Left cardiac atrium (tissue), 4 donors: ENCODE measurements at places on chromosomes 7 and 10. TPM values are rescaled to one million over a fixed set of nuclear protein-coding genes. Genes with fewer than 3 reads are reported as not detected.

DNA sequence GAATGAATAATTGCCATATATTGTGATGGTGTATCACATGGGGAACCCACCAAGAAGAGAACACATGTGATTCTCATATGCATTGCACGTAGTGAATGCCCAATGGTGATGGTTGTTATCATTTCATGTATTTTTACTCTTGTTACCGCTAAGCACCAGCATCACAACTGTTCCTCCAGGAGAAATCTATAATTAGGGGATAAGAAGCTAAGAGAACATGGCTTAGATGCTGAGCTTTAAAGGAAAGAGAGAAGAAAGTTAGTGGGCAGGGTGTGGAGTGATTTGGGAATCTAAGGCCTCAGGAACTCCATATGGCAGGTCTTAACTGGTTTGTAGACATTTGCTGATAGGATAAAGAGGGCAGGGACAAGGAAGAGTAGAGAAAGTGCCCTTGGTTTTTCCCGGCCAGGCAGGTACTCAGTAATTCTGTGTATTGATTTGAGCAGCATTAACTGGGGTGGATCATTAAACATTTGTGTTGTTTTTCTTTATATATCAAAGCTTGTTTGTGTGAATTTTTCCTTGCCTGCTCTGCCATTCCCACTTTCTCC, 145.9 kb downstream of the LRRC4 start:
- DNase-seq: no peak

DNA sequence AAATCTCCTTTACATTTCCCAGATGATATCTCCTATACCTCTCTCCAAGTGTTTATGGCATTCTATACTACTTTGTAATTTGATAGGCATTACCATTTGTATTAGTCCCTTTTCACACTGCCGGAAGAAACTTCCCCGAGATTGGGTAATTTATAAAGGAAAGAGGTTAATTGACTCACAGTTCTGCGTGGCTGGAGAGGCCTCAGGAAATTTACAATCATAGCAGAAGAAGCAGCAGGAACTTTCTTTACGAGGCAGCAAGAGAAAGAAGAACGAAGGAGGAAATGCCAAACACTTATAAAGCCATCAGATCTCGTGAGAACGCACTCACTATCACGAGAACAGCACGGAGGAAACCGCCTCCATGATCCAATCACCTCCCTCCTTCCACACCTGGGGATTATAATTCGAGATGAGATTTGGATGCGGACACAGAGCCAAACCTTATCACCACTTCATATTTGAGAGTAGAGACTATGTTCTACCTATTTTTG, 1194.6 kb downstream of the SORCS1 start:
- DNase-seq: no peak

DNA sequence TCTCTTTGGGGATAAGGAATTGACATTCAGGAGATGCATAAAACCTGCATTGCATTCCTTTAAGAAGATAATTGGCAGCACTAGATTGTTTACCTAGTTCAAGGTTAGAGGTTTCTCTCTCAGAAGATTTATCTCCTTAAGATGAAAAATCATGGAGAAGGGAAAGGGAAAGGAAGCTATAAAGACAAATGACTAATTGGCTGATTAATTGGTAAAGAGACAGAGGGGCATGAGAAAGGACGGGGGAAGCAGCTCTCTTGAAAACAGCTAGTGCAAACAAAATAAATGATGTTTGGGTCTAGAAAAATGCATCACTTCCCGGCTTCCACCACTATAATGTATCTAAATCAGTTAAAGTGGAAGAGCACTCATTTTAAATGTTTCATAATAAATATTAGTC, 941.2 kb downstream of the XPNPEP1 start:
- no peak for DNase-seq

- DNase-seq: no peak
These were observed 12.0 kb upstream of the ZNF800 start for GRCh38 chr7:127404286-127405072.

DNA sequence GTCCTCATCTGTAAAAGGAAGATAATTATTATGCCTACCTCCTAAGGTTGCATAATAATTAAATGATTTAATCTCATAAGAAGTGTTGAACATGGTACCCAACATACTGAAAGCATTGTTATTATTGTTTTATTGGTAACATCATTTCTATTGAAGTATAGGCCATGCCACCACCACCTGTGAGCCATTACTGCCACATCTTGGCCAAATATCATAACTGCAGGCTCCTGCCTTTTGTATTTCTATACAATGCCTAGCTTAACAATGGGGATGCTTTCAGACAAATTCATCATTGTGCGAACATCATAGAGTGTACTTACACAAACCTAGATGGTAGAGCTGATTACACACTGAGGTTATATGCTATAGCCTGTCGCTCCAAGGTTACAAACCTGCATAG, 61.1 kb upstream of the NPSR1 start:
- no peak for DNase-seq

- no peak for DNase-seq
These were observed 59.9 kb upstream of the DUSP5 start for GRCh38 chr10:110437761-110438341.

DNA sequence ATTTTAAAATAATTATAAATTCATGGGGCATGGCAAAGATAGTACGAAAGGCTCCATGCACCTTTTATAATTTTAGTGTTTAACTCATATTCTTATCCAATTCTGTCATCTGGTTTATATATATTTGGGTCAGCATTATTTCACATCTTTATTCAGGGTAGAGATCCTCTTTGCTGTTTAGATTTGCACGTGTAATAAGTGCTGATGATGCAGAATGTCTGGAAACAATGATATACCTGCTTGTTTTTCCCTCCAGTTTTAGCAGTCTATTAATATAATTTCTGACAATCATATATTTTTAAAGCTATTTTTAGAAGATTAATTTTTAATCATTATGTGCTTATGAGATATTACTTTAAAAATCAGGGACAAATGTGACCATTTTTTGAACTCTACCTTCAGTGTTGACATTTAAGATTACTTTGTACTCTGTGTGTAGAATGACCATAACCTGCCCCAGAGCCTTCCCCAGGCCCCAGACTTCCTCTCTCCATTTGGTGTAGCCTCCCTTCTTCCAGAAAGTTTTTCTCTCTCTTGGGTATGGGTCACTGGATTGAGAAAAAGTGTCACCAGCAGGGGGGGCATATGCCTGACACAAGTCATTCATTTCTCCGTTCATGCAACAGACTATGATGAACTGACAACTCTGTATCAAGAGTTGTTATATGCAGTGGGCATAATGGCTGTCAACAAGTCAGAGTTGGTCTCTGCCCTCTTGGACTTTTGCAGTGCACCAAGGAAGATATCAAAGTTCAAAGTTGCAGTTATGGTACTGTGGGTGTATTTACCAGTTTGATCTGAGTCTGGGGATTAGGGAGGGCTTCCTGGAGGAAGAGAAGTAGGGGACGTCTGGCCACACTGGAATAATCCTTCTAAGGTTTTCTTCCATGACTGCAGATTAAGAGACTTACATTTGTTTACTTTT, 192.6 kb upstream of the CCDC6 start:
- DNase-seq: no peak

- DNase-seq: no peak
These were observed 7.8 kb upstream of the ZNF485 start for GRCh38 chr10:43598446-43598845.

GRCh38 chr10:30392564-30392990, 41.4 kb upstream of the MAP3K8 start:
- peak; percentile 77 for DNase-seq

PLAU gene
- 20.1 TPM for total RNA-seq

GDF2 gene
- not detected for total RNA-seq
